CD14-positive monocyte (primary cell): ENCODE measurements at places on chromosomes 6 and 20.

- no peak for DNase-seq
These were observed 6.1 kb downstream of the DACT2 start for GRCh38 chr6:168313431-168314011.

GRCh38 chr6:100998111-100998510 lies 117.0 kb upstream of the ASCC3 start:
- no peak for DNase-seq

- no peak for DNase-seq
These were observed 92.6 kb downstream of the GRIK2 start for GRCh38 chr6:101486124-101486523.

GRCh38 chr6:19399406-19399805 lies 437.8 kb upstream of the ID4 start:
- no peak for DNase-seq
